ENCODE measurements at places on chromosomes 4 and X.
A peak's percentile ranks its signal among the peaks of the same experiment; 100 is the strongest.

DNA sequence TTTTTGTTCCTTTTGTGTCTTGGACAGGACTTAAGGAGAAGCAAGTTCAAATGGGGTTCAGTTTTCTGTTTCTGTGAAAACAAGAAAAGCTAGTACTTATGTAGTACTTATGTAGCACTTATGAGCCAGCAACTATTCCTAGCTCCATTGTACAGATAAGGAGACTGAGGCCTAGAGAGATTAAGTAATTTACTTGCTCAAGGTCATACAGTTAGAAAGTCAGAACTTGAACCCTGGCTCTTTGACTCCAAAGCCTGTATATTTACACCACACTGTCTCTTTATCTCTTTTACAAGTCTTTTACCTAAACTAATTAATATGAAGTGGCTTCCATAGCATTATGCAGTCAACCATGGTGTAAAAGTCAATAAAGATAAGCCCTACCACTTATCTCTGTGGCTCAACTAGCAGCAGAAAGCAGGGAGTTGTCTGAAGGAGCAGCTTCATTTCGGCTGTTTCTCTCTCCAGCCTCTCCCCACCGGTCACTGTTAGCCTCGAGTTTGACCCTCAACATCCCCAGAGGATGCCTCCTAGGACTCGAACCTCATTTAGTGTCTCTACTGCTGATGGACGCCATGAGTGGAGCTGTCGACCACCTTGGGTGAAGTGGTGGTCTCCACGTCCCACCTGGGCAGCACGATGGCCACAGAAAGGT is 209.9 kb downstream of the SHROOM3 start:
- DNase-seq, result no peak

- DNase-seq, result peak; percentile 75
These were observed 230.9 kb downstream of the IQCM start for GRCh38 chr4:149584722-149585121.

DNA sequence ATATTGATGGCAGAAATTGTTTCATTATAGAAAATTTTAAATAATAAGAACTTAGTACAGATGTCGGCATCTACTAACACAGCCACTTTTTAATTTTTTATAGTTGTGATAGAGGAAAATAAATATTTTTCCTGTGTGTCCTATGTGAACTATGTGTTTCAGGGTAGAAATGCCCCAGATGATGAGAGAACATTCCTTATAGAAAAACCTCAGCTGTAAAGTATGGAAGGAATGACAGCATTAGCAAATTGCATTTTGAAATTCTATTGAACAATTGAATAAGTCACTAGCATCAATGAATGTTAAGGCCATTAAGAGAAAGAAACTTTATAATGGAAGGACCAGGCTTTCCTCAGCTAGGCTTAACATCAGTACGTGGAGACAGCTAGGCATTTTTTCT is 149.2 kb downstream of the CFAP299 start:
- DNase-seq, result no peak

- no peak for DNase-seq
These were observed 95.2 kb downstream of the SORBS2 start for GRCh38 chr4:185716577-185717376.
